CD4-positive, alpha-beta T cell treated with Interleukin-1 beta for 1 hour (primary cell): ENCODE measurements at places on chromosomes 4 and X.
A peak's percentile ranks its signal among the peaks of the same experiment; 100 is the strongest.

GRCh38 chr4:35933901-35934300 is 310.4 kb downstream of the ARAP2 start:
- no peak for DNase-seq

DNA sequence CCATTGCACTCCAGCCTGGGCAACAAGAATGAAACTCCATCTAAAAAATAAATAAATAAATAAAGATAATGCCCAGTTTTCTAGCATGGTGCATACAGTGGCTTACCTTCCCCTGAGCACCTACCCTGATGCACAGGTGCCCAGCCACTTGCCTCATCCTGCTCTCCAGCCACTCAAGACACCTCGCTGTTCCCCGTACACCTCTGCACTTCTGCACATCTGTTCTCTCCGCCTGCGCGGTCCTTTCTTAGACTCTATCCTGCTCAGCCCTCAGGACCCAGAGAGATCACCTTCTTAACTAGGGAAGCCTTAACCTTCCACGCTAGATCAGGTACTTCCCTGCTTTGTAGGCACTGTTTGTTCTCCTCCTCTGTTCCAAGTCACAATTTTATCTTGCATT is 2.9 kb downstream of the EVC start:
- no peak for DNase-seq

- no peak for DNase-seq
Measured at GRCh38 chr4:7422898-7423180, 11.9 kb downstream of the PSAPL1 start.

DNA sequence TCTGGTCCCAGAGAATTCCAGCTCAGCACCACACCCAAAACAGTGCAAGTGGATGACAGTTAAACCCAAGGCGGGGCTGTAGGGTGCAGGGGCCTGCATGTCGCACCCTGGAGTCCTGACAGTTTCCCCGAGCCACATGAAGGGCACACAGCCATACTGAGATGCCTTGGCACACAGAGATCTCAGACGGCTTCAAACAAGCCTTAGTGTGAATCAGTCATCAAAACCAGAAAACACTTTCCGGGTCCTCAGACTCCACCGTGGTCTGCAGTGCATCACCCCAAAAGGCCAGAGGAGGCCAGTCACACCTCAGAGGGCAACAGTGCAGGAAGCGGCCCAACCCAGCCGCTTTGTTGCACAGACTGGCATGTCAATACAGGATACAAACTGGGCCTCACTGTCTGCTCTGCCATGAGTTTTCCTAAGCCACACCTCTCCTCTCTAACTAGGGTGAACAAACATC is 64.6 kb upstream of the ENPP6 start:
- peak; percentile 47 for DNase-seq

GRCh38 chr4:159047478-159048165 is 55.3 kb upstream of the RAPGEF2 start:
- no peak for DNase-seq

DNA sequence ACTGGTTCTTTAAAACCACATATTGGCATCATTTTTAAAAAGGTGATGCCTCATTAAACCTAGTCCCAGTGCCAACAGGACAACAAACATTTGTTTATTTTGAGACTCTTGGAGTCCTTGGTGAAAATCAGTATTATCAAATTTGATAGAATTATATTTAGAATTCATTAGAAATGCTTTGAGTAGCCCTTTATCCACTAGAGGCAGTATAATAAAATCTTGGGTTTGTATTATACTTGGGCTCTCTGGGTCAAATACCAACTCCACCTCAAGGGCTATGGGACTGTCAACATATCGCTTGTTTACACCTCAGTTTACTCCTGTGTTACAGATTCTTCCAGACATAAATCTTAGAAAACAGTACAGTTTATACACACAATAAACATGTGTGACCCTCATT is 335.7 kb upstream of the FSTL5 start:
- DNase-seq: no peak

DNA sequence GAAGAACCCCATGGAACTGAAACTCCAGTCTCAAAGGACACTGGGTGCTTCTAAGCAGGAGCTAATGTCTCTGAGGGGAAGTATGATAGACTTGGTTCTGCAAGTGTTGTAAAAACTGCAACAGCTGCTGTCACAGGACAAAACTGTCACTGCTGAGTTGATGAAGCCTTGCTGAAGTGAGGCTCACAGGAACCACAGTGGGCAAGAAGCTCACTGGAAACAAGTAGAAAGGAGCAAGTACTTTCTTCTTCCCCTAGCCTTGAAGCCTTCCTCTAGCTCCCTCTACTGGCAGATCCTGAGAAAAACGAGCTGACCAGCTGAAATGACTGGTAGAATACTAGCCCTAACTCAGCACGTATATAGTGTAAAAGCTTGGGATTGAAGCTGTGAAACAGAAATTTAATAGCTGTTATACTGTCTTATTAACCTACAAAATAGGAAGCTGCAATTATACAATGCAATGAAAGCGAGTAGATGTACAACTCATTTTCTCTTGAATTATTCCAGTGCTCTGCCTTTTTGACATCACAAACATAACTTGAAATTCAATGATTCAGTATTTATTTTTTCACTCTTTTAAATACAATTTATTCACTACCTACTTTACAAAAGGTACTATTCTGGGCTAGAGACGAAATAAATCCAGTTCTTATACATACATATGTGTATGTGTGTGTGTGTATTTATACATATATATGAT is 91.4 kb downstream of the GABRB1 start:
- peak; percentile 59 for DNase-seq

DNA sequence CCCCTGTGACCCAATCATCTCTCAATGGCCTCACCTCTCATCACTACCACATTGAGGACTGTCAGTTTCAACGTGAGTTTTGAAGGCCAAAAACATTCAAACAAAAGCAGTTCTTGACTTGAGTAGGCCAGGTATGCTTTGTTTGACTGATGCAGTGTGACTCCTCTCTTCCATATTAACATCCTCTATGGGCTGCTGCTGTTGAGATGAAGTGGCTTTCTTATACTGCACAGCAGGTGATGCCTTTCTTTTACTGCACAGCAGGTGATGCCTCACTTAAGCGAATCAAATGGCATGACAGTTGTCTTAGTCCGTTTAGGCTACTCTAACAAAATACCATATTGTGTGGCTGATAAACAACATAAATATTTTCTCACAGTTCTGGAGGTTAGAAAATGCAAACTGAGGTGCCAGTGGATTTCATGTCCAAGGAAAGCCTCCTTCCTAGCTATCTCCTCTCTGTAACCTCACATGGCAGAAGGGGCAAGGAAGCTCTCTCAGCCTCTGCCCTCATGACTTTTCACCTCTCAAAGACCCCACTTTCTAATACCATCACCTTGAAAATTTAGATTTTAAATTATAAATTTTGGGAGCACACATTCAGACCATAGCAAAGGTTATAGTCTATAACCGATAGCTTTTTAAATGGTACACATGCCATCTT is 2267.9 kb upstream of the AGA start:
- no peak for DNase-seq

DNA sequence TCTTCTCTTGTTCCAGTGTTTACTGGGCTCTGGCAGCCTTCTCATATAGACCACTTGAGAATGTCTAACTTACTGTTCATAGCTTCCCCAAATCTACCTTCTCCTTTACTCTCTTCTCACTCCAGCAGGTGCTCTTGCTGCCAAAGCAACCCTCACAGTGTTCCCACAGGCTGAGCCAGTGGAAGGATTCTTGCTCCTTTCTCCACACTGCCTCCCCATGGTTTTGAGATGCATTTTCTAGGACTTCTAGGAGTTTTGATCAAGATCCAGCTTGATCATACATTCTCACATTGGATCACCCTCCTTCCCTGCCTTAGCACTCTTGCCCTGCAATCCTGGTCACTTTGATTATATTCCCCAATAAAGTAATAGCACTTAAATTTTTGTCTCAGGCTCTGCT is 230.8 kb downstream of the TMEM47 start:
- DNase-seq: no peak
